Right atrium auricular region (tissue), 2 donors: ENCODE measurements at places on chromosomes 16 and 17.

GRCh38 chr16:19879241-19879792 is 5.3 kb downstream of the GPRC5B start:
- DNase-seq: no peak

GRCh38 chr17:12627781-12628451 is 37.8 kb upstream of the MYOCD start:
- DNase-seq: no peak

DNA sequence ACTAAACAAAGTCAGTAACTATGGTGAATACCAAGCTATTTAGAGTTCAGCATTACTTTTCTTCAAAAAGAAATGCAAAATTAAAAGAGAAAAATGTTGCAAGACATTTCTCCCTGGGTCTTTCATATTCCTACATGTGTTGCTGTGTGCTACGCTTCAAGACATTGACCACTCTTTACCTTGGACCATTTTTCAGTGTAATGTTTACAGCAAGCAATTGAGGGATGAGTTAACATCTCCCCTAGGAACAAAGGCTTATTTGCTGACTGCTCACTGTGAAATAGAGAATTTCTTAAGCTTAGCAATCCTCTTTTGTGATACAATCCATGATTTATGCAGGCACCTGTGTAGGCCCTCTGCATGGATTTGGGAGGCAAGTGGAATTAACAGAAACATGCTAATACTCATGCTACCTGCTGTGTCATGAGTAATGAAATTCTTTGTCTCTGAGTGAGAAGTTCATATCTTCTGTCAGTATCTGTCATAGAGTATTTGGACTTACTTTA is 1202.9 kb upstream of the CDH8 start:
- DNase-seq: no peak

GRCh38 chr17:57294101-57294500 is 37.8 kb downstream of the MSI2 start:
- DNase-seq: no peak

- DNase-seq: no peak
Observed at GRCh38 chr16:24234737-24235136, 21.4 kb upstream of the CACNG3 start.

DNA sequence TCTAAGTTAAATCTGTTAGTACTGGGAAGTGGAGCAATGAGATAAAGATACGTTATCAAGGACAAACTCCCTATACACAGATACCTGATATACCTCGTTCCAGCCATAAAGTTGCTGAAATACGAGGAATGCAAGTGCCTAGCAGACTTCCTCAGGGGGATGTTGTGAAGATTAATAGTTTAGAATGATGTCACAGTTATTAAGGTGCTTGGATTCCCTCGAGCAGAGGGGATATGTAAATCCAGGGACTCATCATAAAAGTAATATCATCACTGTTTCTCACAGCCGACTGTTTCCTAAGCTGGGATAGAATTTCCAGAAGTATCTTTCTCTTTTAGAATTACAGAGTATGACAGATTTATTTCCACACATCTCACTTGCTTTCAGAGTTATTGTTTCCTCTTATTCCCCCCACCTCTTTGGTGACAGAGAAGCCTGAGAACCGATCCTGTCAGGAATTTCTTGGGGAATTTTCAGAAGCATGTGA is 28.4 kb upstream of the ZFHX3 start:
- no peak for DNase-seq

- DNase-seq: no peak
Observed at GRCh38 chr16:68645494-68646388, 631 bp downstream of the CDH3 start.

GRCh38 chr17:869567-870525 is 87.7 kb downstream of the MRM3 start:
- DNase-seq: no peak

DNA sequence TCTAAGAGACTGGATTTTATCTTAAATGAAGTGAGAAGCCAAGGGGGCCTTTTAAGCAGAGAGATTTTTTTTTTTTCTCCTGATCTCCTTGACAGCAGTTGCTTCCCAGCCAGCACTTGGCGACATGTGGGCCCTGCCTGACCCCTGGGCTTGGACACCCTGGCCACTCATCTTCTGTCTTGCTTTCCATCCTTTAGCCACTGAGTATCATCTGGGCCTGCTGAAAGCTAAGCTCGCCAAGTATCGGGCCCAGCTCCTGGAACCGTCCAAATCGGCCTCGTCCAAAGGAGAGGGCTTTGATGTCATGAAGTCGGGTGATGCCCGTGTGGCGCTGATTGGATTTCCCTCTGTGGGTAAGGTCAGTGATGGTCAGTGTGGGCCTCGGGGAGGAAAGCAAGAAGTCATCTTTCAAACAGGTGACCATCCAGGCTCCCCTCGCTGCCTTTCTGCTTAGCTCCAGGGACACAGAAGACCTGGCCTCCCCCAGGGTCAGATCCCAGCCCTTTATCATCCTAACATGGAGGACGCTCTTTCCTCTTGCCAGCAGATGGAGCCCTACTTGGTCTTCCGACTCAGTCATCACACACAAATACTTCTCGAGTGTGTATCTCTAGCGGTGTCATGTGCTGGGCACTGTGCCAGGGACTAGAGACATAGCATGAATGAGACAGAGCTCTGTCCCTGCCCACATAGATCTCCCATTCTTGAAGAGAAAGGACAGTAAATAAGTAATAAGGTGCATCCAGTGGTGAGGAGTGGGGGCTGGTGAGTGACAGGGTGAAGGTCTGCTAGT is 6.1 kb downstream of the DRG2 start:
- DNase-seq: peak; percentile 66

- DNase-seq: no peak
Observed at GRCh38 chr16:84438971-84439696, 65.3 kb downstream of the MEAK7 start.

- no peak for DNase-seq
Observed at GRCh38 chr16:51708861-51709260, 557.8 kb upstream of the SALL1 start.

DNA sequence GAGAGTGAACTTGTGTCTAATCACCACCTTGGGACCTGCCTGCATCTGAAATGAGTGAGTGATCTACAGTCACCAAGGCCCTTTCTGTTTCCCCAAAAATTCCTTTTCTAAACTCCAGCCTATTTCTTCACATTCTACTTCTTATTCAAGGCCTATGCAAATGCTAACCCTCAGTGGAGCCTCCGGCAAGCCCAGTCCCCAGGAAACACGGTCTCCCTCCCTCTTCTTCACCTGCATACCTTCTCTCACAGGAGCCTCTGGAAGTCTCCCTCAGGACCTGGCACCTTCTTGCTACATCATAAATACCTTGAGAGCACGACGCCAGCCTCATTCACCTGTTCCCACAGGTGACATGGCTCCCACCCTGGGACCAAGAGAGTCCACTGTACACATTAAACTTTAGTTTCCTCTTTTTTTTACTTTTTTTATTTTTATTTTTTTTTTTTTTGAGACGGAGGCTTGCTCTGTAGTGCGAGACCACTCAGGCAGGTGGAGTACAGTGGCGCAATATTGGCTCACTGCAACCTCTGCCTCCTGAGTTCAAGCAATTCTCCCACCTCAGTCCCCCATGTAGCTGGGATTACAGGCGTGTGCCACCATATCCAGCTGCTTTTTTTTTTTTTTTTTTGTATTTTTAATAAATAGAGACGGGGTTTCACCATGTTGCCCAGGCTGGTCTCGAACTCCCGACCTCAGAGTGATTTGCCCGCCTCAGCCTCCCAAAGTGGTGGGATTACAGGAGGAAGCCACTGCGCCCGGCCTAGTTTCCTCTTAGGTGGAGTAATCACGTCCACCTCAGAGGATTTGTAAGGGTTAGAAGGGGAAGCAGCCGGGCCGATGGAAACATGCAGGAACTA is 97.3 kb downstream of the ANKRD11 start:
- no peak for DNase-seq

DNA sequence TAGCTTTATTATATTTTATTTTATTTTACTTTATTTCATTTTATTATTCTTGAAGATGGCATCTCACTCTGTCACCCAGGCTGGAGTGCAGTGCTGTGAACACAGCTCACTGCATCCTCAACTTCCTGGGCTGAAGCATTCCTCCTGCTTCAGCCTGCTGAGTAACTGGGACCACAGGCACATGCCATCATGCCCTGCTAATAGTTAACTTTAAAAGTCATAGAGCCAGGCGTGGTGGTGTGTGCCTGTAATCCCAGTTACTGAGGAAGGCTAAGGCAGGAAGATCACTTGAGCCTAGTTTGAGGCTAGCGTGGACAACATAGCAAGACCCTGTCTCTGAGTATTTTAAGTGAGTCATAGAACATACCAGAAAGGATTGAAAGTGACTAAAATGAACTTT is 38.7 kb downstream of the ESRP2 start:
- no peak for DNase-seq

DNA sequence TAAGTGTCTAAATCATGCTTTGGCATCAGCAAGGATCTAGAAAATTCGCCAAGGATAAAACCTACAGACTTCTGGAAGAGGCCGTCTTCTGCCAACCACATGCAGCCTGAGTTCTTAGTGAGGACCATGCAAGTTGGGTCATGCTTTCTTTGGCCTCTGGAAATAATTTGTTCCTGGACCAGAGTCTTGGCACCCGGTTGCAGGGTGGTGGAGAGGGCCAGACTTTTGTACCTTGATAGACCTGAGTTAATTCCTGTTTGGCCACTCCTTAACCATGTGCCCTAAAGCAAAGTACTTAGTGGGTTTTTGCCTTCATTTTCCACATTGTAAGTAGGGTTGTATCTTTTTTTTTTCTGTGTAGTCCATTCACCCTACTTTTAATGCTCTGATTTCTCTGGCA is 283.4 kb upstream of the IRX5 start:
- DNase-seq: no peak

DNA sequence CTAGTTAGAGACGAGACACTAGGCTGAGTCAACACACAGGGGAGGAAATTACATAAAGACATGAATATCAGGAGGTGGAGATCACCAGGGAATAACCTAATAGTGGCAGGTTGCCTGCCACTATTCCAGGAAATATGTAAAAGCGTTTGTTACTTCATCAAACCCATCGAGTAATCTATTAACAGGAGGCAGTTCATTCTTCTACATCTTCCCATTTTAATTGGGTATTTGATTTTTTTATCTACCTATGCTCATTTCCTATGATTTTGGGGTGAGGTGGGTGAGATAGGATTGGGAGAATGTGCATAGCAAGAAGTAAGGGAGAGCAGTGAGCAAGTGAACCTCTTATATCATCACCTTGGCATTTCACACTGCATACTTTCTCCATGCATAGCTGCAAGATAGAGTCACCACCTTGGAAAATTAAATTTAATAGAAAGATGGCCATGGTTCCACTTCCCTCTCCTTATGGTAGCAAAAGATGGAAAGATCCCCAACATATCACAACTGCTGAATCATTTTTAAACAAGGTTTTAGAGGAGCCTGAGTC is 312.2 kb downstream of the TMEM114 start:
- no peak for DNase-seq

DNA sequence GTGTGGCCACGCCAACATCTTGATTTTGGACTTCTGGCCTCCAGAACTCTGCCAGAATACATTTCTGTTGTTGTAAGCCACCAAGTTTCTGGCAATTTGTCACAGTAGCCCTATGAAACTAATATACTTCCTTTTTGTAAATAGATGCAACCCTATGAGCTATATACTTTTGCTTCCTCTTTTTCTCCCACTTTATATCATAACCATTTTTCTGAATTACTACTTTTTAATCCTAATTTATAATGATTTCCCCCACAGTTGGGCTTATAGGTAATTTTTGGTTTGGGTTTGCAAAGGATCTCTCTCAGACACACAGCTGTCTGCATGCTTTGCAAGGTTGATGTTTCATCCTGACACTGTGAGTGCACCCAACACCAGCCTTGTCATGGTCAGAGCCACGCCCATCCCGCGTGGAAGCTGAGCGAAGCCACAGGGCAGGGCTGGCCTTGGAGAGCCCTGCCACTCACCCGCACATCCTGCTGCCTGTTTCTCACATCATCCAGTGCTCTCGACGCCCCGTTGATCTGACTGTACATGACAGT is 5.8 kb downstream of the TRIM25 start:
- no peak for DNase-seq

DNA sequence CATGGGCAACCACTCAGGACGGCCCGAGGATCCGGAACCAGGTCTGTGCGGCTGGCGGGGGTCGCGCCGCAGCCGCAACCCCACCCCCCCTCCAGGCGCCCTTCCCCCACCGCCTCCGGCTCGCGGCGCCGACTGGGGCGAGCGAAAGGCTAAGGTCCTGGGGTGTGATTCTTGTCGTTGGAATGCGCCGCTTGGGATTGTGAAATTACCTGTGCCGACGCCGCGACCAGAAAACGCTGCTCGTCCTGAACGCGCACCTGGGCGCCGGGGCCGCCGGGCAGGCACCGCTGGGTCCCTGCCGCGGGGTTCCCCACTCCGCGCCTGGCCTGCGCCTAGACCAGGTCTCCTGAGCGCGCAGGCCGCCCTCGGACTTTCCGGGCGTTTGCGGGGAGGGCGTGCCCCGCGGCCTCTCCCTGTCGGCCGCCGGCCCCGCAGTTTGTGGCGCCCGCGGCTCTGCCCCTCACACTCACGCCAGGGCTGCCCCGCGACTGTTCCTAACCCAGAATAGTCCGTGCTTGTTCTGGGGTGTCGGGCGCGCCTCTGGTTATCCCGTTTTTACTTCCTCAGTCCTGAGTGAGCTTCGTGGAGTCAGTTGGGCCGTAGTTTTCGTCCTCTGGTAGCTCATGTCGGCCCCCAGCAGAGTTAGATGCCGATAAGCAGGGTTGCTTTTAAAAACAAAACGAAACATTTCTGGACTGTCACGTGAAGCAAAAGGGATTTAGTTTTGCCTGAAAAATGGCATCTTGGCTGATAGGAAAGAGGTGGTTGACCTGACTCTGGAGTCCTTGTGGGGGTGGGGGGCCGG is 147.2 kb downstream of the SPECC1 start:
- no peak for DNase-seq

- DNase-seq: no peak
Observed at GRCh38 chr17:42321555-42321954, 33.3 kb downstream of the STAT5A start.

GRCh38 chr17:45314741-45315647 is 1.8 kb downstream of the MAP3K14 start:
- no peak for DNase-seq

DNA sequence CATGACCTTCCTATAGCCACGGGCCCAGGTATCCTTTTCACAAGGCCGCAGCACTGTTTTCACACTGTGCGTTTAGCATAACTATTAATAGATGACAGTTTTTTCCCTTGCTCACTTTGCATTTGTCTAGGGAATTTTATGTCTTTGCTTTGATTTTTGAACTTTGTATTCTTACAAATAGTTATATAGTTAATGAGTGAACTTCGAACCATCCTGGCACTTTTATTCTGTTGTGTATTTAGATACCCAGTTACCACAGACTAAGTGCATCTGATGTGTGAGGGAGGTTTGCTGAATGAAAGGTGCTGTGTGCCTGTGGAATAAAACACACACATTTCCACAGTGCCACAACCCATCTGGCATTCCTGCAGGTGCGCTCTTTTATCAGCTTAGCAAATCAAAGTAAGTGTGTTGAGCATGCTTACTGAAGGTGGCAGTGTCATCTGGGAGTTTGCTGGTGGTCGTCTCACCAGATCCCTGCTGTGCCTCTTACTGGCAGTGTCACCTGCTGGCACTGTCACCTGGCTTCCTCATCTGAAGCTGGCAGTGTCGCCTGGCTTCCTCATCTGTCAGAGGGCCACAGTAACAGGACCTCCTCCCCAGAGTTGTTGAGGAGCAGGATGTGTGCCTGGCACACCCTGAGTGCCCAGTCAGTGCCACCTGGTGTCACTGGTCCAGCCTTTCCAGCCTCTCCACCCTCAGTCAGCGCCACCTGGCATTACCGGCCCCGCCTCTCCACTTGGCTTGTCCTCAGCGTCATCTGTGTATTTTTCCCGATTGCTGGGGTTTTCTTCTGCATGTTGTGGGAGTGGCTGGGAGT is 37.6 kb downstream of the USP10 start:
- no peak for DNase-seq
